ENCODE measurements at places on chromosomes 11 and 22.
A peak's percentile ranks its signal among the peaks of the same experiment; 100 is the strongest.

DNA sequence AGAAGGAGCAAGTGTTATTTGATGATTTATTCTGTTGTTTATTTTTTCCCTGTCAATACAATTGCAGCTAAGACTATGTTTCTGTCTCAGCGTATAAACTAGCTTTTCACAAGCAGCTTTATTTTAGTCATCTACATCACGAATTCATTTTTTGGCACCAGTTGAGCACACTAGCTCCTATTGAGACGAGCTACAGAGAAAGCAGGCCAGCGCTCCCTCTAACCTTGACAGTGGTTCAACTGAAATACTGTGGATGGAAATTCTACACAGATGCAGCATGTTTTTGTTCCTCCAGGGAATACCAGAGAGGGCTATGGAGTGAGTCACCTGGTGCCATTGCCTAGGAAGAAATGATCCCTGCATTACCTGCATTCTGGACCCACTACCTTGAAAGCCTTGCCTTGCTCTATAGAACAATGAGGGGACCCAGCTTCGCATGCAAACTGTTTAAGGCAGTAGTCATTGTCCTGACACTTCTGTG lies 108.2 kb upstream of the ARHGAP42 start:
- no peak for DNase-seq

GRCh38 chr22:43720716-43721115 lies 91.4 kb downstream of the EFCAB6 start:
- DNase-seq = no peak

- DNase-seq = no peak
These were observed 20.1 kb upstream of the SIK2 start for GRCh38 chr11:111582163-111582562.

DNA sequence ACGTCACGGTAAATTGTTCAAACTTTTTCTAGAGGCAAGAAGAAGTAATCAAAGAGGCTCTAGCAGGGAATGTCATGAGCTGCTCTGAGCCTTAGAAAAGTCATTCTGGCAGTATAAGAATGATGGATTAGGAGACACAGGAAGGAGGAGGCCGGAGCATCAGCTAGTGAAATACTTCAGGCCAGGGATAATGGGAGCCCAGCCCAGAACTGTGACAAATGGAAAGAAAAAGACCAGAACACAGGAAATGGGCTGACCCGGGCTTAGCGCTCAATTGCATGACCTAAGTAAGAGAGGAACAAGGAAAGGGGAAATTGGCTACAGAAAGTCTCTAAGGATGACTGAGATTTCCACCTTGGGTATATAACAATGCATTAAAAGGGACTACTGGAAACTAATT lies 108.6 kb downstream of the LARGE1 start:
- DNase-seq = no peak

DNA sequence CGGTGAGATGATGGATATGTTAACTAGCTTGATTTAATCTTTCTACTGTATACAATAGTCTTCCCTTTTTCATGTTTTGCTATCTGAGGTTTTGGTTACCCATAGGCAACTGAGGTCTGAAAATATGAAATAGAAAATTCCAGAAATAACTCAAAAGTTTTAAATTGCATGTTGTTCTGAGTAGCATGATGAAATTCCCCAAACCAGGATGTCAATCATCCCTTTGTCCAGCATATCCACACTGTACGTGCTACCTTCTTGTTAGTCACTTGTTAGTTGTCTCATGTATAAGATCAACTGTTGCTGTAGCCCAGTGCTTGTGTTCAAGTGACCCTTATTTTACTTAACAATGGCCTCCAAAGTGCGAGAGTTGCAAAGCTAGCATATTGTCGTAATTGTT lies 21.2 kb upstream of the OR10W1 start:
- no peak for DNase-seq

DNA sequence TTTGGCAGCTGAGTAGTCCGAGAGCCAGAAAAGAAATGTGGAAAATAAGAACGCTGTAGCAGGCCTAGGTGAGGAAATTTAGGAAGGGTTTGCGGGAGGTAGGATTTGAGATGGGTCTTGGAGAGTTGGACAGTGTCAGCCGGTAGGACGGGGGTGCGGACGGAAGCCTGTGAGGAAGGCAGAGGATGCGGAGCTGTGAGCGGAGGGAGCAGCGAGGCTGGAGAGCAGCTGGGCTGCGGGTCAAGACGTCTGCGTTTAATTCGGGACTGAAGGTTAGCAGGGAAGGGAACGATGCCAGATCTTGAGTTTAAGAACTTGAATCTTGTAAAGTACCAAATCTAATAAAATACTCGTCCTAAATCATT lies 669 bp upstream of the TIGD3 start:
- DNase-seq = no peak

DNA sequence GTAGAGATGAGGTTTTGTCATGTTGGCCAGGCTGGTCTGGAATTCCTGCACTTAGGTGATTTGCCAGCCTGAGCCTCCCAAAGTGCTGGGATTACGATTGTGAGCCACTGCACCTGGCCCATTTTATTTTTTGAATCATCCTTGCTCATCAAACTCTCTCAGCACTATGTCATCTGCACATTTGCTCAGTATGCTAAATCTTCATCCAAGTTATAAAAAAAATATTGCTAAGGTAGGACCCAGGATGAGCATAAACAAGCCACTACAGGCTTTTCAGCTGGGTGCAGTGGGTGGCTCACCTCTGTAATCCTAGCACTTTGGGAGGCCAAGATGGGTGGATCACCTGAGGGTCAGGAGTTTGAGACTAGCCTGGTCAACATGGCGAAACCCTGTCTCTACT lies 510.1 kb upstream of the LARGE1 start:
- no peak for DNase-seq

- no peak for DNase-seq
These were observed 193.4 kb upstream of the BLID start for GRCh38 chr11:122309262-122309925.

GRCh38 chr22:45278125-45278524 lies 6.6 kb upstream of the UPK3A start:
- no peak for DNase-seq

DNA sequence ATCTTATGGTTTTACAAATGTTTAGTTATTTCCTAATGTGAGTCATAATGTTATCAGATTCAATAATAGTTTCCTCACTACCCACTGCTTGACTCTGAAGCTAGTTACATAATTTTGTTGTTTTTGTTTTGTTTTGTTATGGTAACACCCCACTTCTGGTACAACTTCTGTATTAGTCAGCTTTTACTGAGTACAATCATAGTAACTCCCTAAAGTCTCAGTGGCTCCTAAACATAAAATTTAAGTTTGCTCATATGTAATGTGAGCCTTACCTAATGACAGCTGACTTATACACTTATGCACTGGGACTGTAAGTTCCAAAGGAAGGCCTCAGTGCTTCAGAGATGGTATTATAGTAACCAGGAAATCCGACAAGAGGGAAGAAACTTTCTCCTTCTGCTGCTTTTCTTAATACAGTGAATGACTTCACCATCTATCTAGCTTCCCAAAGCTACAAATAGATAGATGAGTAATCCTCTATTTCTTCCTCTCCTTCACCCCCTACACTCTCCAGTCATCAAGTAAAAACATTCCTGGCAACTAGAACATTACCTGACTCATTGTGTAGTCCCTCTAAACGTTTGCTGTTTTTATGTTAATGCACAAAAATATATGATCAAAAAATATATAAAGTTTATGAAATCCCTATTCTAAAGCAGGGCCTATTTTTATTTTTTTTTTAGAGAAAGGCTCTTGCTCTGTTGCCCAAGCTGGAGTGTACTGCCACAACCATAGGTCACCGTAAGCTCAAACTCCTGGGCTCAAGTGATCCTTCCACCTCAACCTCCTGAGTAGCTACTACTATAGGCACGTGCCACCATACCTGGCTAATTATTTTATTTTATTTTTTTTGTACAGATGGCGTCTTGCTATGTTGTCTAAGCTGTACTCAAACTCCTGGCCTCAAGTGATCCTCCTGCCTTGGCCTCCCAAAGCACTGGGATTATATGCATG lies 563.0 kb downstream of the SOX6 start:
- DNase-seq = no peak

- DNase-seq = no peak
These were observed 5.9 kb upstream of the HMOX1 start for GRCh38 chr22:35375031-35375430.

DNA sequence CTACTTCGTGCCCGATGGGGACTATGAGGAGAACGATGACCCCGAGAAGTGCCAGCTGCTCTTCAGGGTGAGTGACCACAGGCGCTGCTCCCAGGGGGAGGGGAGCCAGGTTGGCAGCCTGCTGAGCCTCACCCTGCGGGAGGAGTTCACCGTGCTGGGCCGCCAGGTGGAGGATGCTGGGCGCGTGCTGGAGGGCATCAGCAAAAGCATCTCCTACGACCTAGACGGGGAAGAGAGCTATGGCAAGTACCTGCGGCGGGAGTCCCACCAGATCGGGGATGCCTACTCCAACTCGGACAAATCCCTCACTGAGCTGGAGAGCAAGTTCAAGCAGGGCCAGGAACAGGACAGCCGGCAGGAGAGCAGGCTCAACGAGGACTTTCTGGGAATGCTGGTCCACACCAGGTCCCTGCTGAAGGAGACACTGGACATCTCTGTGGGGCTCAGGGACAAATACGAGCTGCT lies 751 bp downstream of the FIBIN start:
- DNase-seq = no peak

DNA sequence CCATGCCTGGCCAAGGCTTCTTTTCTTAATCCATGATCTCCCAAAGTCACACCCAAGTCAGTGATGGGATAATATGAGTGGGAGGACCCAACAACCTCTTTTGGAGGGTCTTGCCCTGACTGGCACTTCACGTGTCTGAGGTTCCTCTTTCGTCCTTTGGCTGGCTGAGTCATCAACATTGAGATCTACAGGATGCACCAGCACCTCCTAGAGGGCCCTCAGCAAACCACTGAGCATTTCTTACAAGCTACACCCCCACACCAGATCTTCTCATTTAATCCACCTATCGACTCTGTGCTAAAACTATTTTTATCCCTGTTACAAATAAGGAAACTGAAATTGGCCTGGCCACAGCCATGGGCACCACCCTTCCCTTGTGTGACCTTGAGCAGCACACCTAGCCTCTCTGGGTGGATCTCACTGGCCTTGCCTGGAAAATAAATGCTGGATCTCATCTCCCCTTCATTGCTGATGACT lies 63.4 kb downstream of the FLI1 start:
- DNase-seq = peak; percentile 87

DNA sequence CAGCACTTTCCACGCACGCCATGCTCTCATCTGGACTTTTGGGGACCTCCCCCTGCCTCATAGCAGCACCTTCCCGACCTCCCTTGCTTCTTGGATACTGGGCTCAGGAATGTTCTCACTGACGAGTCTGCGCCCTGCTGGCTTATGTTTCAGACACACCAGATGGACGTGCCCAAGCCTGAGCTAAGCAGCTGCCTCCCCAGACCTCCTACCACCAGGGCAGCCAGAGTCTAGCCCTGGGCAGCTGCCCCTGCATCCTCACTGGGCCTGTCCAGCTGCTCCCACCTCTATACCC lies 13.2 kb upstream of the RGL4 start:
- no peak for DNase-seq

- no peak for DNase-seq
These were observed 8.3 kb downstream of the FXYD2 start for GRCh38 chr11:117816151-117816741.

GRCh38 chr11:13868710-13869397 lies 93.7 kb upstream of the SPON1 start:
- peak; percentile 14 for DNase-seq

- DNase-seq = no peak
These were observed 151.8 kb upstream of the TTC12 start for GRCh38 chr11:113162592-113162962.

Measured in activated CD4-positive, alpha-beta T cell treated with anti-CD3 and anti-CD28 coated beads, Interleukin-2, amount 50 U/mL, for 16 hours (primary cell).